NCI-H1694 treated with DMSO at 0.1 percent for 48 hours (cell line): ENCODE measurements at places on chromosomes 2 and 18.

DNA sequence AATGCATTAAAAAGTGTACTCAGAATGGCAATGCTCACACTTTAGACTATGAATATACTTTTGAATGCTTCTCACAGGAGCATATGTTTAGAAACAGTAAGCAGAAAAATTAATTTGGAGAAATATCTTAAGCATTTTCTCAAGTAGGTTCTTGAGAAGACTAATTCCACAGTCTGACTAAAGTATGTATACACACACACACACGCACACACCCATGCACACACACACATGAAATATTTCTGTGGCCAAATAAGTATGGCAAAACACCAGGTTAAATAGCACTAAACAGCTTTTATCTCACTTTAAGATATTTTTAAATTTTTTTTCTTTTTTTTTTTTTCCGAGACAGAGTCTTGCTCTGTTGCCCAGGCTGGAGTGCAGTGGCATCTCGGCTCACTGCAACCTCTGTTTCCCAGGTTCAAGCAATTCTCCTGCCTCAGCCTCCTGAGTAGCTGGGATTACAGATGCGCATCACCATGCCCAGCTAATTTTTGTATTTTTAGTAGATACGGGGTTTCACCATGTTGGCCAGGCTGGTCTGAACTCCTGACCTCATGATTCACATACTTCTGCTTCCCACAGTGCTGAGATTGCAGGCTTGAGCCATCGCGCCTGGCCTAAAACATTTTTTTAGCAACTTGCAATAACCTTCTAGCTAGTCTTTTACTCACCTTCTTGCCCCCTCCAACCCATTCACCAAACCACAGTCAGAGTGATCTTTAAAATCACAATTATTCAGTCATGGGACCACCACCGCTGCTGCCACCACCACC is 67.5 kb upstream of the SCG2 start:
- DNase-seq: no peak

- DNase-seq: no peak
Observed at GRCh38 chr2:169839954-169840746, 12.9 kb downstream of the UBR3 start.

DNA sequence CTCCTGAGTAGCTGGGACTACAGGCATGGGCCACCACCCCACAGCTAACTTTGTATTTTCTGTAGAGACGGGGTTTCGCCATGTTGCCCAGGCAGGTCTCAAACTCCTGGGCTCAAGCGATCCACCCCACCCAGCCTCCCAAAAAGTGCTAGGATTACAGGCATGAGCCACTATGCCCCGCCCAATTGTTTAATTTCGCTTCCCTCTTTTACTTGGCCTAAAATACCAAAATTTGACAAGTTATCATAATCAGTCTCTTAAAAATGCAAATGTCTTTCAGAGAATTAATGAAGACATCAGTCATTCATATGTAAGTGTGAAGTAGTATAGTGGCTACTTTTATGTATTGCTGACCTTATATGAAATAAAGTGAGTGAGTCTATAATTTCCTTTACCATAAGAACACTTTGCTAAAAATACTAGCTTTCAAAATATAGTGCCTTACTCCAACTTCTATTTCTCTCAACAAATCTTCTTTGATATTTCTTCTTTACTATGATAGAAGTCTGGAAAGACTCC is 9.8 kb downstream of the FBXO11 start:
- no peak for DNase-seq

- DNase-seq: no peak
Observed at GRCh38 chr2:201482543-201482942, 31.0 kb downstream of the STRADB start.
